ENCODE measurements at places on chromosomes 5 and 9.

DNA sequence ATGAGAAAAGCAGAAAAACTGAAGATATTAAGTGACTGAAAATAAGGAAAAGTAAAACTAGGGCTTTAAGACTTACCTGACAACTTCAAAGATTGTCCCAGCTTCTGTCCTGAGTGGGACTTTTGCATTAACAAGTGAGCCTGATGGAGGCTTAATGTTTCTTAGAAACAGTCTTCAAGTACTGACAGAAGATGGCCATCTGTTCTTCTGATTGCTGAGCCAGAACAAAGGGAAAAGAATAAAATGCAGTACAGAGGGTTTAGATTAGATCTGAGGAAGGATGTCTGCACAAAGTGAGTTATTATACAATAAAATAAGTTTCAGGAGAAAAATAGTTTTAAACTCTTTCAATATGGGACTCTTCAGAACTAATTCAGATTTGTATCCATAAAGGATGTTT is 500.7 kb downstream of the CETN3 start:
- DNase-seq = no peak

DNA sequence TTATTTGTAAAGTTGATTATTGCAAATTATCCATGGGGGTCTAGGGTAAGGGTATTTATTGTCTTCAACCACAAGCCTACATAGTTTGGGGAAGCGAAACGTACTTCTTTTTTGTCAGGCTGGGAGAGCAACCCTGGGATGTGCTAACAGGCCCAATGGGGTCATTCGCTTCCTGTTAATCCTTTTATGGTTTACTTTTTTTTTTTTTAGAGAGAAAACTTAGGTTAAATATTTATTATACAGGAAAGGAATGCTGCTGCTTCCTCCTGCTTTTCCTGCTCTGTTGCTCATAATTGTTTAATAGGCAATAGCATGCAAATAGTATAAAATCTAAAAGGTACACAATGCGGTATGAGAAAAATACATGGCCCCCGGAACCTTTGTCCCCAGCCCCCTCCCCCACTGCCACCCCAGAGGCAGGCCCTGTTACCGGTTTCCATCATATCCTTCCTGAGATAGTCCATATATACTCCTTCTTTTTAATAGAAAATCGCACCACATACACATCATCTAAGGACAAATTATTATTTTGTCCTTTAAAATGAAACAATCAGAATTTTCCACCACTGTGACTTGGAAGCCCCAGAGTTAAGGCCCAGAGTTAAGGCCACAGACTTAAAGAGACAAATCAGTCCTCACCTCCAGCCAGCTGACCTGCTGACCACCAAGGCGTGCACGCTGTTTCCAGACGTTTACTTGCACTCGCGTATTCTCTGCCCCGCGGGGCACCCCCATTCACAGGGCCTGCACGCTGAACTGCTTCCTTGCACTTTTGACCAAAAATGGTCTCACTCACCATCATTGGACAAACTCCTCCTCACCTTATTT is 83.9 kb downstream of the NDFIP1 start:
- no peak for DNase-seq

DNA sequence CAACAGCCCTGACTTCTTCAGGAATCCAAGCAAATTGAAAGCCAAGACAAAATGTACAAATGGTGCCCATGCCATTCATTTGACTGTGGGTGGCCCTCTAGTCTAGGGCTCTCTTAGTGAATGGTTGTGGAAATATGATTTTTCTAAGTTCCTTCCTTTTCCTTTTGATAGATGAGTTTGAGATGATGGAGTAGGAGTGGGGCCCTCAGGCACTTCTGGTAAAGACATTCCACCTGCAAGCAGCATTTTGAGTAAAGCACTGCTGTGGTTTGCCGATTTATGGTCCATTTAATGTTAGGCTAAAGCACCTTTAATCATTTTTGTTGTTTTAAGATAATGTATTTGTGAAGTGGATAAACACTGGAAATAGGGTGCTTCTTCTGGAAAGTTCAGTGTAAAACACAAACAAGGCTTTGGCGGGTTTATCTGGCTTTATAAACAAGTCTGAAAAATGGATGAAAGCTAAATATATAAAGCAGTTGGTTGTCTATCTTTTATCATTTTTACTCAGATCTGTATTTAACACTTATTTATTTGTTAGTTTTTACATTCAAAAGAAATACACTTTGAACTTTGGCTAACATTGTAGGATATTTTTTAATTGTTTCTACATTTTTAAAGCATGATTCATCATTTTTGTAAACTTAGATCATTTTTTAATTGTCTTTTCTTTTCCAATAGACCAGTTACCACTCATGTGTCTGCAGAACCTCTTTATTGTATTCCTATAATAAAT is 213.5 kb downstream of the PJA2 start:
- no peak for DNase-seq

- no peak for DNase-seq
Measured at GRCh38 chr5:58887721-58888409, 305.0 kb downstream of the RAB3C start.

DNA sequence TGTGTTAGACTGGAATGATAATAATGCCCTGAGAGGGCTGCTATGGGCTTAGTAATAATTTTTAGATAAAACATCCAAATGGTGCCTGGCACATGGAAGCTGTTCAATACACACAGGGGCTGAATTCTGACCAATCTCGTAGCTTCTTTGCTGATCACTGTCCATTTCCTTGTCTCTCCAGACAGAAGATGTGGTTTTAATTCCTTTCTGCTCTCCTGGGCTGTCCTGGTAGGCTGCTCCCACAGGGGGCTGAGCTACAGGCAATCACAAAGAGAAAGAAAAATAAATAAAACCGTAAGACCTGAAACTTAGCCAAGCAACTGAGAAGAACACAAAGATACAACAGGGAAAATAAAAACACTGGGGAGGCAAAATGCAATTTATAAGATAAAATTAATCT is 136.5 kb downstream of the CDK5RAP2 start:
- no peak for DNase-seq

- DNase-seq = no peak
Measured at GRCh38 chr5:41885286-41885685, 15.1 kb upstream of the OXCT1 start.

- DNase-seq = no peak
Measured at GRCh38 chr5:98906756-98907355, 22.0 kb downstream of the CHD1 start.

- no peak for DNase-seq
Measured at GRCh38 chr5:14451871-14452270, 129.7 kb upstream of the OTULINL start.

GRCh38 chr9:113515862-113516261 is 52.3 kb downstream of the RGS3 start:
- no peak for DNase-seq

GRCh38 chr9:135993765-135994500 is 32.8 kb upstream of the UBAC1 start:
- DNase-seq = no peak

DNA sequence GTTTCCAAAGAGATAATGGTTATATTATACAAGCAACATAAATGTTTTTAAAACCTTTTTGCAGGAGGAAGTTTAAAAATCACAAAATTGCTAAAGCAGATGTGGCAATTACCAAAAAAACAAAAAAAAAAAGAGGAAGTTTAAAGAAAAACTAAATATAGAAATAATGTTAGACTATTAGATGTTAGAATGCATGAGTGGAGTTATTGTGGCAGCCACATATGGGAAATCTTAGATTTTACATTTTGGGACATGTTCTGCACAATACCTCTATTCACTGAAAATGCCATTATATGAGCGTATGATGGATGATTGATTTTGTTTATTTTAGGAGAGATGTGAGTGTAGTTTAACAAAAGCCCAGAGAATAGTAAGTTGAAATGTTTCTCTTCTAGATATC is 31.2 kb upstream of the DTWD2 start:
- no peak for DNase-seq

All from cortex of kidney (tissue), 1 donor.